Iris pigment epithelial cell (primary cell): ENCODE measurements at places on chromosomes 5 and 9.
A peak's percentile ranks its signal among the peaks of the same experiment; 100 is the strongest.

DNA sequence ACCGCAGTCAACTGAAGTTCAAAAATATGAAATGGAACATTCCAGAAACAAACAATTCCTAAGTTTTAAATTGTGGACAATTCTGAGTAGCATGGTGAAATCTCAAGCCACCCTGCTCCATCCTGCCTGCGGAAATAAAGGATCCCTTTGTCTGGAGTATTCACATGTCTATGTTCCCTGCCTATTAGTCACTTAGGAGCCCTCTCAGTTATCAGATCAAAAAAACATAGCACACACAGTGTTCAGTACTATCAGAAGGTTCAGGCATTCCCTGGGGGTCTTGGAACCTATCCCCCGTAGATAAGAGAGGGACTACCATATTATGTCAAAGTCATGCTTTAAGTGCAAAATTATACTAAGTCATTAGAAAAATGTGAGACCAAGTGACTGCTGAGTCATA, 300.8 kb downstream of the SEMA5A start:
- peak; percentile 19 for DNase-seq

DNA sequence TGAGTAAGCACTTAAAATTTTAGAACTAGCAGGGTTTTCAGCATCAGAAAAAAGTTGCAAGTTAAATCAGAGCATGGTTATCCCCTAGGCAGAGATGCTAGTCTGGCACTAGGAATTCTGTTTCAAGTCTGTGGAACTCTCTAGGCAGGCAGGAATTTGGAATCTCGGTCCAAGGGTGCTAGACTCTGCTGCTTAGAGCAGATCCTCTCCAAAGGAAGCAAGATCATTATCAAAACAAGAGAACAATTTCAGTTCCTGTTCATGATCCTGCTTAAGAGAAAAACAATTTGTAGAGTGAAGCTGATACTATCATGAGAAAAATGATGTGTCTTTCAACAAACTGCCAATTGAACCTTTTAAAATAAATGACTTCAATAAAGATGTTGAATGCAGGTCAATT, 420.7 kb downstream of the KIF4B start:
- no peak for DNase-seq

DNA sequence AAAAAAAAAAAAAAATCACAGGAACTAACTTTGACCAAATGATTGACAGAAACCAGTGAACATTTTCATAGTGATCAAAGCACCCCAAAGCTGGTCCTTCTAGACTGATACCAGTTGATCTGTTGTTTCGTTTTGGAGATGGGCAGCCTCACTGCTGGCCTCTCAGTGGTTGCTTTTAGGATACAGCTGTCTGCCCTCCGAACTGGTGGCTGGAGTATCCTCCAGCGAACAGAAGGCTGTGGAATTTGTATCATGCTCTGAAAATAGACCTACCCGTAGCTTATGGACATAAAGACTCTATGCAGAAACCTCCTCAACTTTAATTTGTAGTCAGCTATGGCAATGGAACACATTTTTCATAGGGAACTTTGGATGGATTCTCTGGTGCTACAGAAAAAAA, 49.0 kb downstream of the DCP2 start:
- no peak for DNase-seq

- DNase-seq, result no peak
Observed at GRCh38 chr9:26527931-26528330, 364.7 kb downstream of the CAAP1 start.

DNA sequence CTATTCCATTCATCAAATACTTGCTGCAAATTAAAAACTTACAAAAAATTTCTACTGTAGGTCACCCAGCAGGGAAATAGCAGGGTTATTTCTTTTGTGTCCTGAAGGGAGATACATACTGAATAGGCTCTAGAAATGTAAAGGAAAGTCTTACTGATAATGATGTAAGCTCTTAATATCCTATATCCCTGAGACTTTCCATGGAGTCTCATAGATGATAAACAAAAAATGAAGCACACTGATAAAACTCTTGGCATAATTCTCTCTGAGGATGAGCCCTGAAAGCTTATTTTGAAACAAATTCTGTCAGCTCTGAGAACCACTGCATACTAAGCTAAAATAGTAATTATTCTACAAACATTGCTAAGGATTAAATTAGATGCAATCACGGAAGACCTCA, 819.6 kb upstream of the PTPRD start:
- no peak for DNase-seq

DNA sequence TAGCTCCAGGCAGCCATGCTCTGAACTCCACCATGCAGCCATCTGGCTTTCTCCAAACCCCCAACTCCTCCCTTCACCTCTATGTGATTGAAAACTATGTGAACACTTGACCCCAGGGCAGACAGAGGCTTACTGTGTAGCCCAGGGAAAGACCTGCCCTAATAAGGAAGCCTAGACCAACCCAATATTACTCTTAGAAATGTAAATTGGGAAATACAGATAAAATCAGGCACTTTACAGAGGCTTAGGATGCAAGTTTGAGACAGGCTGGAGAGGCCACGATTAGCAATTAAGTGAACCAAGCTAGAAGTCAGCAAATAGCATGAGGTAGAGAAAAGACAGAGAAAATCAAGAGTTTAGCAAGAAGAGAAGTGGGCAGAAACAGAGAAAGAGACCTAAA, 141.7 kb upstream of the ABCA1 start:
- DNase-seq, result peak; percentile 63

DNA sequence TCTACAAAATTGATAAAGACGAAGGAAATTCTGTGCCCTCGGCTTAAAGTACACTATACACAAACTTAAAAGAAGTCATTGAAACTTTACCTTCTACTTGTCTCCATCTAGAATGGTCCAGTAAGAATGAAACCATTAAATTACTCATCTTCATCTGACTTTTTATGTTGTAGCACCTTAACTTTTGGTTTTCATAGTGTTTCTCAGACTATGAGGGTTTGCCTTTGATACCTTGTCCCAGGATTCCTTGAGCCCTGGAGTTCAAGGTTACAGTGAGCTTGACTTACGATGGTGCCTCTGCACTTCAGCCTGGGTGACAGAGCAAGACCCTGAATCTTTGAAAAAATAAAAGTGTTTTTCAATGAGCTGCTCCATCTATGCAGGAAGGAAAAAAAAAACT, 132.2 kb downstream of the CDC42SE2 start:
- no peak for DNase-seq

DNA sequence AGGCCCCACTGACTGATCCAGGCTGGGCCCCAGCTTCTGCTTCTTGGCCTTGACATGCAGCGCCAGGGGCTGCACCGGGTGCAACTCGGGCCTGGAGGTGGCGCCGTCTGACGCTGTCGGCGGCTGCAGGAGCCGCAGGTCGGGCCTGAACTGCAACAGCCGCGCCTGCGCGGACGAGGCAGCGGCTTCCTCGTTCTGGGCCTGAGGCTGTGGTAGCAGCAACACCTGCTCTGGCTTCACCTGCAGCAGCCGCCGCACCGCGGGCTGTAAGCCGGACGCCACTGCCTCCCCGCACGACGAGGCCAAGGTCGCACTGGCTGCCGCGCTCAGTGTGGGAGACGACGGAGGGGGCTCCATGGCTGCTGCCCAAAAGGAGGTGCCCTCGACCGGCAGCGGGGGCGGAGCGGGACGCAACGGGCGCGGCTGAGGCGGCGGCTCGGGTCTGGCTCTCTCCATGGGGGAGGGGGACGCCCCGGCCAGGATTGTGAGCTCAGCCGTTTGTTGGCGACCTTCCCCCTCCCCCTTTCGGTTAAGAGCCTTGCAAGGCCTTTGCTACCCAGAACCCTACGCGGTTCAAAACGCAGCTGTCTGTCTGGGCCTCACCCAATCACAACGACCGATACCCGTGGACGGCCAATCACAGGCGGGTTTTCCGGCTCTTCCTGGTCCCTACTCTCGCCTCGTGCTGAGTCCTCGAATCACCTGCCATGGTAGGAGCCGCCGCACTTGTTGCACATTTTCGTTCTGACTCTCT, 438 bp downstream of the SOX30 start:
- DNase-seq, result peak; percentile 66

- DNase-seq, result no peak
Observed at GRCh38 chr9:126183266-126183665, 143.4 kb upstream of the MVB12B start.
